Activated naive CD4-positive, alpha-beta T cell treated with Interleukin-2 at 50 U/mL for 16 hours (primary cell): ENCODE measurements at places on chromosomes 11 and 22.

DNA sequence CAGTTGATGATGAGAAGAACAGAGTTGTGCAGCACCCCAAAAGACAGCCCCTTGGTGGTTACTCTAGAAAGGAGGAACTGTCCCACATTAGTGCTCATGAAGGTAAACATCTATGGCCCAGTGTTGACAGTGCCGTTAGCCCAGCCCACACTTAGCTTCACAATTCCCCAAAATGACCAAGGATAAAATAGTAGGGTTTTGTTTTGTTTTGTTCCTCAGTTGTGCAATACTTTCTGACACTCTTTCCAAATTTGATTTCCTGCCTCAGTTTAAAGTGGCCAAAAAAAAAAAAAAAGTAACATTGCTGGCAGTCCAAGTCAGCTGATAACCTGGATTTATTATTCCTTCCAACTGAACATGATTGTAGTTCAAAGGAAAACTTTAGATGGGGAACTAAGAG, 269.4 kb downstream of the TMEM135 start:
- no peak for DNase-seq

GRCh38 chr11:116997071-116997470, 101.2 kb downstream of the SIK3 start:
- no peak for DNase-seq

DNA sequence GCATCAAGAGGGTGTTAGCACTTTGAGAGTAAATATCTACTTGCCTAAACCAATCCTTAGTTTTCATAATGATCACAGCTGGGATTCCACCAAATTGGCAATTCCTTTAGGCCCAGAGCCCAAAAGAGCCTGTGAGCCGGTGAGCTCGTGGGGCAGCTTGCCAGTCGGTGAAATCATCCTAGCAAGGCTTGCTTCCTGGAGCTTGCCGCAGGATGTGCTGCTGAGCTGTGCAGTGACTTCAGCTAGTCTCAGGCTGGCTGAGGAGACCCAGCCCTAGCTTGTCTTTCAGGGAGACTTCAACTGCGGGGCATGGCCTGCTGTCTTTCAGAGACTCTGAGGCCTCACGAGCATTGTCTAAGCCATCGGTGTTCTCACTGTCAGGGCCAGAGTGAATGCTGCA, 73.6 kb upstream of the SUSD2 start:
- no peak for DNase-seq

GRCh38 chr11:67691149-67691548, 16.7 kb upstream of the ALDH3B2 start:
- no peak for DNase-seq

DNA sequence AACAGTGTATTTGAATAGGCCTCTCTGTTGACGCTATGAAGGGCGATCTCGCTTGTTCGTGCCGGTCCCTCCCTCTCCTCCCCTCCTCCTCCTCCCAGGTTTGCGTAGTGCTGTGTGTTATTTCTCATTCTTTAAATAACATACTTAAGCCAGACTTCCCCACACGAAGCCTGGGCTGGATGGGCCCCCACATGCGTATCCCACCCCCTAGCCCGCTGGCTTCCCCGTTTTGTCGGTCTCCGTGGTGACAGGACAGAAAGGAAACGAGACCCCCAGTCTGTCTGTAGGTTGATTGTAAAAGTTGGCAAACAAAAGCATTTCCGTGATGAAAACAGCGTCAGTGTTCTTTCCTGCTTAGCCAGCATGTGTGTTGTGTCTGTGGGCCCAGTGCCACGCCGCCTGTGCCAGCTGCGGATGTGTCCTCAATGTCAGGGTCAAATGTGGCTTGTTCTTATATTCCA, 27.3 kb downstream of the FAM118A start:
- no peak for DNase-seq

DNA sequence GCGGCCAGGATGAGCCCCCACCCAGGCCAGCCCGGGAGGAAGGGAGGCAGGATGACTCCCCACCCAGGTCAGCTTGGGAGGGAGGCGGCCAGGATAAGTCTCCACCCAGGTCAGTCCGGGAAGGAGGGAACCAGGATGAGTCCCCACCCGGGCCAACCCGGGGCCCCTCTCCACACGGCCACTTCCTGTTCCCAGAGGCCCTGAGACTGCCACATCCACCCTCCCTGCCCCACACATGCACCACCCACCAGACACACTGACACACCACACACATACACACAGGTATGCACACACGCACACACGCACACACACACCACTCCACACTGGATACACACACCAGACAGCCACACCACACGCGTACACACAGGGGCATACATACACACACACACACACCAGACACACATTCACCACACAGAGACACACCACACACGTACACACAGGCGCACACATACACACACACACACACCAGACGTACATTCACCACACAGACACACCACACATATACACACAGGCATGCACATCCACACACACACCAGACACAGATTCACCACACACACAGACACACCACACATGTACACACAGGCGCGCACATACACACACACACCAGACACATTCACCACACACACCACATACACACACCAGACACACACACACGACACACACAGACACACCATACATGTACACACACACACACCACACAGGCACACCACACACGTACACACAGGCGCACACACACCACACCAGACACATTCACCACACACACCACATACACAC, 84.9 kb upstream of the PRR5 start:
- no peak for DNase-seq

GRCh38 chr22:45302751-45303150, 7.0 kb upstream of the FAM118A start:
- DNase-seq, result no peak

GRCh38 chr11:78607696-78608095, 33.0 kb upstream of the NARS2 start:
- DNase-seq, result no peak

DNA sequence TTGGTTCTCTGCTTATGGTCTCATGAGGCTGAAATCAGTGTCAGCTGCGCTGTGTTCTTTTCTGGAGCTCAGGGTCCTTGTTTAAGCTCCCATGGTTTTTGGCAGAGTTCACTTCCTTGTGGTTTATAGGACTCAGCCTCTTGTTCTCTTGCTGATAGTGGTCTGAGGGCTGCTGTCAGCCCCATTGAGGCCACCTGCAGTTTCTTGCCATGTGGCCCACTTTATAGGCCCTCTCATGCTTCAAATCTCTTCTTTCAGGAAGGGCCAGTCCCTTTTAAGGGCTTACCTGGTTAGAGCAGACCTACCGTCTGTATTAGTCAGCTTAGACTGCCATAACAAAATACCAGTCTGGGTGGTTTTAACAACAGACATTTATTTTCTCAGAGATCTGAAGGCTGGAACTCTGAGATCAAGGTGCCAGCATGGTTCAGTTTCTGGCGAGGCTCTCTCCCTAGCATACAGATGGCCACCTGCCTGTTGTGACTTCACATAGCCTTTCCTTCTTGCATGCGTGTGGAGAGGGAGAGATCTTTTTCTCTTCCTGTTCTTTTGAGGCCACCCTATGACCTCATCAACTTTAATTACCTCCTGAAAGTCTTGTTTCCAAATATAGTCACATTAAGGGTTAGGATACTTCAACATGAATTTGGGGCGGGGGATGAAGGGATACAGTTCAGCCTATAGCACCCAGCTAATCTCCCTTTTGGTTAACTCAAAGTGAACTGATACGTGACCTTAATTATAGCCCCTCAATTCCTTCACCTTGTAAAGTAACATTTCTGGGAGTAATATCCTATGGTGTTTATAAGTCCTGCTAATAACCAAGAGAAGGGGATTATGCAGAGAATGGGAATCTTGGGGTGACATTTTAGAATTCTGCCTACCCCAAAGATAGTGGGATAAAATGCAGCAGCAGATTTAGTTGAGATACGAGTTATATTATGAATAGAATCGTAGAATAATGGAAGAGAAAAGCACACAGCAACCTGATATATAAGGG, 131.8 kb downstream of the UVRAG start:
- no peak for DNase-seq

GRCh38 chr22:47206164-47206563, 443.7 kb downstream of the TBC1D22A start:
- no peak for DNase-seq

DNA sequence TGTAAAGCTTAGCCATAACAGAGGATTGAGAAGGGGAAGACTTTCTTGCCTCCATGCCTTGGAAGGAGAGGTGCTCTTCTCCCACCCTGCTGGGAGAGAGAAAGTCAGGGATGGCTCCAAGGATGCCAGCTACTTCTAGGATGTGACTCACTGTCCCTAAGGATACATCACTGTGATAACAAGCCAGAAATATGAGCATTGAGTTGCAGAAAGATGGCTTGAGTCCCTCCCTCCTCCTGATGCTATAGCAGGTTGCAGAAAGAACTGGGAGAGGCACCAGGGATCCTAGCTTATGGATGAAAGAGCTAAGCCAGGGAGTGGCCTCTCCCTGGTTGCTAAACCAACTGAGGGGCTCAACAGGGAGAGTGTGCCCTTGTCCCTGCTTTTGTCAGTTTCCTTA, 27.8 kb upstream of the FJX1 start:
- no peak for DNase-seq

- no peak for DNase-seq
Observed at GRCh38 chr22:34805771-34806170, 260.2 kb upstream of the ISX start.

GRCh38 chr11:33919645-33920044, 27.8 kb upstream of the LMO2 start:
- DNase-seq, result no peak

GRCh38 chr22:17009640-17010291, 1.7 kb upstream of the GAB4 start:
- DNase-seq, result no peak

DNA sequence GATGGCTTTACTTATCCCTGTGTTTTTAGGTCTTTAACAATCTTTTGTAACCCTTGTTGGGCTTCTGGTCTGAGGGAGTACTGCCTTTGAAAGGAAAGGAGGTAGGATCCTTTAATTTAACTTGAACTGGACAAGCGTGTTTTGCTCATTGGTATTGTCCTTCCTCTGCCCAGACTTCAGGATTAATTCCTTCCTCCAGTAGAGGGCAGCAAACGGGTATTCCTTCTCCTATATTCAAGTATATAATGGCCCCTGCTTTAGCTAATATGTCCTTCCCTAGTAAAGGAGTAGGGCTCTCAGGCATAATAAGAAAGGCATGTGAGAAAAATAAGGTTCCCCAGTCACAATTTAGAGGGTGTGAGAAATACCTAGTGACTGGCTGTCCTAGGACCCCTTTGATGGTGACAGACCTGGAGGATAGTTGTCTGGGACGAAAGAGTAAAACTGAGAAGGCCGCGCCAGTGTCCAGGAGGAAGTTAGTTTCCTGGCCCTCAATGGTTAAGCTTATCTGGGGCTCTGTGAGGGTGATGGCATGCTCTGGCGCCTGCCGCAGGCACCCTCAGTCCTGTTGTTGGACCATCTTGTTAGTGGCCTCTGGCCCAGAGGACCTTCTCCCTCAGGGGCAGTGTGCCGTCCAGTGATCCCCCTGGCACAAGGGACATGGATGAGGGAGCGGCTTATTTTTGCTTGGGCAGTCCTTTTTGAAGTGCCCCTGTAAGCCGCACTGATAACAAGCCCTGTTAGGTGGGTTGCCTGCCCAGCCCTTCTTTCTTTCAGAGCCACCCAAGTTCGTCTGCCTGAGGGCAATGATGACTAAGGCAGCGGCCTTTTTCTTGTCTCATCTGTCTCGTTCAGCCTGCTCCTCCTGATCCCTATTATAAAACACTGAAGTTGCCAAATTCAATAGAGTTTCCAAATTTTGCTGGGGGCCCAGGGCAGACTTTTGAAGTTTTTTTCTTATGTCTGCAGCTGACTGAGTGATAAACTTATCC, 51.8 kb downstream of the C11orf71 start:
- peak; percentile 10 for DNase-seq

DNA sequence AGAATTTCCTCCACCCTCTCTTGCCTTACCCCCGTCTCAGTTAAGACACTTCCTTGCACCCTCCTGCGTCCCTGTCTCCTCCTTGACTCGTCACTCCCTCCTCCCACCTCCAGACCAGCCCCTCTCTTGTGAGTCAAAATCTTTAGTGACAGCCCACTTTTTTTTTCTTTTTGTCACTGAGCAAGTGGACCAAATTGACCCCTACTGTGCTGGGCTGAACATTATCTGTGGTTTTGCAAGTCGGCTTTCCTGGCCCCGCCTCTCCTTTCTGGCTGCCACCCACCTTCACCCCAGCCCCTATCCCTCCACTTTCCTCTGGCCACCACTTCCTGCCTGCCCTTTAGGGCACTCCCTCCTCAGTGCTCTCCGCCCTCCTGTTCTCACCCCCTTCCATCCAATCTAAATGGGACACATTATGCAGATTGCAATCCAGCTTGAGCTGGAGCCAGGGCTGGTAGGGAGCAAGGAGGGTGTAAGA, at the start of gene APLNR:
Gene APLNR, minus strand, starts transcription at position 47 of the 478 bp plus-strand sequence. CDS start 246 bp downstream, outside the sequence.
- no peak for DNase-seq

DNA sequence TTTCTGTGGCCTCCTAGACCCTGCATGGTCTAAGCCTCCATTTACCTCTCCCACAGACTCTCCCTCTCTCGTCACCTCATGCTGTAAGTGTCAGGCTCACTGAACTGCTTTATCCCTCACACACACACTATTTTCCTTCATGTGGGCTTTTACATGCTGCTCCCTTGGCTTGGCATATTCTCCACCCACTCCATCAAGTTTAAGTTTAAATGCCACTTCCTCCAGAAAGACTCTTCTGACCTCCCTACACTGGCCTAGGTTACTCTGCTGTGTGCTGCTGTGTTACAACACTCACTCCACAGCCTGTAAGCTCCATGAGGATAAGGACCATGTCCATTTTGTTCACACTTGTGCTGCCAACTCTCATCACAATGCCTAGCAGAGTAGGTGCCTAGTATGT, 2.5 kb downstream of the DCHS1 start:
- no peak for DNase-seq

DNA sequence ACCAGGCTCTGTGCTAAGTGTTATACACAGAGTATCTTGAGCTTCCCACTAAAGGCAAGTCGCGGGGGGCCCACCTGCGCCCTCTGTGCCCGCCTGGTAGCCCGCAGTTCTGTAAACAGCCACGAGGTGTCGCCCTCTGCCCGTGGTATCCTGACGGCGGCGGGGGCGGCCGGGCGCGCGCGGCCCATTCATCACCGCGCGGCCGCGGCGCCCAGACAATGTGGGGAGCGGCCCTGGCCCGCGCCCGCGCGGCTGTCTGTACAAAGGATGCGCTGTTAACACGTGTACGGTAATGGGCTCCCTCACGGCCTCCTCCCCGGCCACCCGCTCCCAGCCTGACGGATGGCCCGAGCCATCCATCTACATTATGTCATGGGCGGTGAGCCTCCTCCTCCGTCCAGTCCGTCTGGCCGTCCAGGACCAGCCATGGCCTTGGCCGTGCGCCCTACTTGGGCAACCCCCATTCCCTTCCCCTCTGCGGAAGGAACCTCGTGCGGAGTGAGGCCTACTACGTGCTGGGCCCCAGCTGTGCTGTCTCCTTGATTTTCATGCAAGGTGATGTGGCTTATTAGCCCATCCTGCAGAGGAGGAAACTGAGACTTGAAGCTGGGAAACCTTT, 99.4 kb downstream of the MIAT start:
- peak; percentile 63 for DNase-seq
